ENCODE measurements at places on chromosomes 7 and 10.

DNA sequence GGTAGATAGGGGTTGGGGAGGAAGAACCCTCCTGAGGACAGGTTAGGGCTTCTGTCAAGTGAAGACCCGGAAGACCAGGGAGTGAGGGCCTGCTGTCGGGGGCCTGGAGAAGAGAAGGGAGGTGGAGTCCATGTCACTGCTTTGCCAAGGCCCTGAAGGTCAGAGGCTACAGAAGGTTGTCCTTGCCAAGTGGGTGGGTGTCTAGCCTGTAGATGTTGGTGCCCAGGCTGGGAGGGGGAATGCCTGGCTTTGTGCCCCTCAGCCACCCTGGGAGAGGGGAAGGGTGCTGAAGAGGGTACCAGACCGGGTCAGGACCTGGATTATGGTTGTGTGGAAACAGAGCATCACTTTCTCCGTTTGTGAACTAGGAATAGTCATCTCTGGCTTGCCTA lies 67.2 kb upstream of the AQP1 start:
- no peak for DNase-seq

DNA sequence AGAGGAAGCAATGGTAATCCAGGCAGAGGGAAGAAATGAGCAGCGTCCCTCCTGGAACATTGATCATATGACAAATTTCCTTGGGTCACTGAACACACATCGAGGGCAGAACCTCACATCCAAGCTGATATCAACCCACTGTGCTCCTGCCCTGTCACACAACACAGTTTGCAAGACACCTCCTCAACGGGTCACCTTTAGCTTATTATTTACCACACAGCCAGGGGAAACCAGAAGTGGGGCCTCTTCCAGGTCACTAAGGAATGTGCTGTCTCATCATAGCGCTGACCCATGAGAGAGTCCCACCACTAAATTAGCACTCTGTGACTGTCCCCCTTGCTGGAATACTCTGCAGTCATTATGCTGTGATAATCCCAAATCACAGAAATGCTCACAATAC lies 69.7 kb upstream of the PPP1R3C start:
- no peak for DNase-seq

GRCh38 chr7:132941428-132941827 lies 140.5 kb downstream of the CHCHD3 start:
- no peak for DNase-seq

- no peak for DNase-seq
Observed at GRCh38 chr7:157767506-157768197, 430.8 kb downstream of the DNAJB6 start.

- peak; percentile 40 for DNase-seq
Observed at GRCh38 chr10:63267414-63268148, 134.5 kb downstream of the NRBF2 start.

GRCh38 chr10:126481181-126481580 lies 92.9 kb upstream of the ADAM12 start:
- no peak for DNase-seq

GRCh38 chr10:50210876-50211275 lies 40.4 kb downstream of the ASAH2 start:
- no peak for DNase-seq

GRCh38 chr10:77863446-77863845 lies 63.1 kb downstream of the DLG5 start:
- DNase-seq, result no peak

- no peak for DNase-seq
Observed at GRCh38 chr7:99201027-99201426, 6.9 kb downstream of the KPNA7 start.

- DNase-seq, result no peak
Observed at GRCh38 chr10:103816431-103816830, 38.9 kb downstream of the SH3PXD2A start.

- no peak for DNase-seq
Observed at GRCh38 chr7:22550514-22551030, 50.6 kb upstream of the STEAP1B start.

DNA sequence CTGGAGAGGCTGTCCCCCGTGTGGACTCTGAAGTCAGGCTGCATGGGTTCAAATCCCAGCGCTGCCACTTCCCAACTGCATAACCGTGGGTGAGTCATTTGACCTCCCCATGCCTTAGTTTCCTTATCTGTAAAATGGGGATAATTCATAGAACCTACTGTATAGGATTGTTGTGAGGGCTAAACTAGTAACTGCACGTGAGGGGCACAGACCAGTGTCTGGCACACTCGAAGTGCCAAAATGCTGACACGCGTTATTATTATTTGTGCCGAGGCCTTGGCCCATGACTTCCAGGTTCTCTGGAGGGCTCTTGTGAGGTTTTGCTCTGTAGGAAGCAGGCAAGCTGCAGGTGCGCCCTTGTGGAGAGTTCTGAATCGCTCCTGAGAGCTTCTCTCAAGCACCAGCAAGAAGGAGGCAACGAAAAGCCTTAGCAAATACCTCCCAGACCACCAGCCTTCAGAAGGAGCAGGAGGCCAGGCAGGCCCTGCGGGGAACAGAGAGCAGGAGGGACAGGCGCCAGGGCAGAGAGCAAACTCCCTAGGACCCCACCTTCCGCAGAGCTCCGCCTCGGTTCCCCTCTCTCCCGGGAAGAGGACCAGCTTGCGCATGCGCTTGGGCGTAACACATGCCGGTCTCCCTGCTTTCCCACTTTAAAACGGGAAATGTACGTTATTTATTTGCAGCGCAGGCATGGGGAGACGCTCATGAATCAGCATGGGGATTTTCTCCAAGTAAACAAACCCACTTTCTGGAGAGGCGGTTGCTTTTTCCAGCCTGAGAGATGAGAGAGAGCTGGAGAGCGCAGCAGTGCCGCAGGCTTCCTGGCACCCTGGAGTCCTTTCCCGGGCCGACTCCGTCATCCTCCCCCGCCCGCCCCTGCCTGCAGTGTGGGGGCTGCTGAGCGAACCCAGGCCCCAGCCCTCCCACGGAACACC lies 39.6 kb downstream of the SORCS3 start:
- DNase-seq, result no peak

GRCh38 chr10:125407557-125407956 lies 247.2 kb upstream of the CTBP2 start:
- DNase-seq, result no peak

DNA sequence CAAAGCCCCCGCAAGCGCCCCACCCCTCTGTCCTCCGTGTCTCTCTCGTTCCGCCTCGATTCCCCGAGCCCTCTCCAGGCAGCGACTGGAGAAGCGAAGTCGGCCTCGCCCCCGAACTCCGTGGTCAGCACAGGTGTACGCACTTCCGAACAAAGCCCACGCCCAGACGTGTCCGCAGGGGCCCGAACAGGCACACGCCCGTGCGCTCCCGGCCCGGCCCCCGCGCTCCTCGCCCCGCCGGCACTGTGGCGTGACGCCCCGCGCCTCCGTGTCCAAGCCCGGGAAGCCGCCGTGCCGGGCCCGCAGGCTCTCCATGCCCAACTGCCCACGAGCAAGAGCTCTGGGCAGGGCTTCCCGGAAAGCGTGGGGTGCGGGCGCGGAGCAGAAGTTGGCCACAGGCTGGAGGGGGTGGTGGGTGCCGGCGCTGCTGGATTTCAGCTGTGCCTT lies 662 bp downstream of the NRCAM start:
- DNase-seq, result no peak

GRCh38 chr10:36280890-36281499 lies 638.9 kb upstream of the FZD8 start:
- DNase-seq, result no peak

- no peak for DNase-seq
Observed at GRCh38 chr10:31700181-31700611, 228.4 kb downstream of the ARHGAP12 start.

- DNase-seq, result peak; percentile 64
Observed at GRCh38 chr10:117165538-117166417, 27.7 kb upstream of the VAX1 start.

- DNase-seq, result no peak
Observed at GRCh38 chr10:89360157-89360556, 17.7 kb upstream of the IFIT1B start.

DNA sequence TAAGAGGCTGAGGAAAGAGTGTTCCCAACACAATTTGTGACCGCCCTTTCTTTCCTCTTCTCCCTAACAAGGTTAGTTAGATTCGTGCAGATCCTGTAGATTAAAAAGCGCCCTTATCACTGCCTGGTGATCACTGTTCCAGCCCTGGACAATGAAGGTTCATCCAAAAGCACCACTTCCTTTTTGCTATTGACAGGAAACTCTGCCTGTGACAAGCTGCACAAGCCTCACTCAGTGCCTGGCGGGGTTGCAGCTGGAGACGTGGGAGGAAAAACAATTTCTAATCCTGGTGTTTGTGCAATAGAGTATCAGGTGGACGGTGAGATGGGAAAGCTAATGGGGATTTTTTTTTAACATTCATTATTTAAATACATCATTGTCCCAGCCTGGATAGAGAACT lies 105.9 kb upstream of the CAV2 start:
- DNase-seq, result no peak

Data from hematopoietic multipotent progenitor cell (in vitro differentiated cells).